ENCODE measurements at places on chromosomes 2 and 18.

GRCh38 chr18:34038086-34038485, 186.6 kb downstream of the NOL4 start:
- no peak for DNase-seq

DNA sequence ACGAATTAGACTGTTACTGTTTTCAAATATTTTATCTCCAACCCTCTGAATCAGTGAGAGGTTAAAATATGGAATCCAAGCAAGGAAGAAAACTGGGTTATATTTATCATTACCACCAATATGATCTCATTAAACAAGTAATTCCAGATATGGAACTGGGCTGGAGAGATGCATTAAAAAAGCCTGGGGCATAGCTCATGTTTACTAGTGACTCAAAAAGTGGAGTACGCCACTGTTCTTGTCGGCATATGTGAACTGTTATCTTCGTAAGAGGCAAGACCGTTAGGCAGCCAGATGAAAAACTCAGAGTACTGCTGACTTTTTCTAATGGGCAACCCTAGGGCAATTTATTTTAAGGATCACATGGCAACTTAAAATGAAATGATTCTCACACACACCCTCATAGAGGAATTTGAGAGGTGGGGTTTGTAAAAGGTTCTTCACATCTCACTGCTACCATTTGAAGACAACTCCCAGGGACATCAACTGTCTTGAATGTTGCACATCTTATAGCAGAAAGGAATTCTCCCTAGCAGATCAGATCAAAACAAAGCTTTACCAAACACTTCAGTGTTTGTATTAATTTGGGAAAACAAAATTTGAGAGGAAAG, 105.2 kb upstream of the TFCP2L1 start:
- DNase-seq, result no peak

DNA sequence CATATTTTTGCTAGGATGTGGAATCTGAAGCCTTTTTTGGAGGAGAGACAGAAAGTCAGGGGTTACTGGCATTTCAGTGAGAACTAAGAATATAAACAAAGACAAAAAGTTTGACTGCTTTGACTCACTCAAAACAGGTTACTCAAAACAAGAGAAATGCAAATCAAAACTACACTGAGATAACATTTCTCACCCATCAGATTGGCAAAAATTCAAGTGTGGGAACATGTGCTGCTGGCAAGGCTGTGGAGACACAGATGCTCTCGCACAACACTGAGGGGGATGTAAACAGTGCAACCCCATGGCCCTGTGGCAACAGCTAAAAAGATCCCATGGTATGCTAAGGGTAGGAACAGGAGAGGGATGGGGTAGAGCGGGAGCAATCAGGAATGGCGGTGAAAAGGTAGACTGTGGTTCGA, 86.6 kb downstream of the DTNB start:
- no peak for DNase-seq

- DNase-seq, result no peak
Observed at GRCh38 chr2:30899516-30900054, 92.3 kb upstream of the CAPN13 start.

DNA sequence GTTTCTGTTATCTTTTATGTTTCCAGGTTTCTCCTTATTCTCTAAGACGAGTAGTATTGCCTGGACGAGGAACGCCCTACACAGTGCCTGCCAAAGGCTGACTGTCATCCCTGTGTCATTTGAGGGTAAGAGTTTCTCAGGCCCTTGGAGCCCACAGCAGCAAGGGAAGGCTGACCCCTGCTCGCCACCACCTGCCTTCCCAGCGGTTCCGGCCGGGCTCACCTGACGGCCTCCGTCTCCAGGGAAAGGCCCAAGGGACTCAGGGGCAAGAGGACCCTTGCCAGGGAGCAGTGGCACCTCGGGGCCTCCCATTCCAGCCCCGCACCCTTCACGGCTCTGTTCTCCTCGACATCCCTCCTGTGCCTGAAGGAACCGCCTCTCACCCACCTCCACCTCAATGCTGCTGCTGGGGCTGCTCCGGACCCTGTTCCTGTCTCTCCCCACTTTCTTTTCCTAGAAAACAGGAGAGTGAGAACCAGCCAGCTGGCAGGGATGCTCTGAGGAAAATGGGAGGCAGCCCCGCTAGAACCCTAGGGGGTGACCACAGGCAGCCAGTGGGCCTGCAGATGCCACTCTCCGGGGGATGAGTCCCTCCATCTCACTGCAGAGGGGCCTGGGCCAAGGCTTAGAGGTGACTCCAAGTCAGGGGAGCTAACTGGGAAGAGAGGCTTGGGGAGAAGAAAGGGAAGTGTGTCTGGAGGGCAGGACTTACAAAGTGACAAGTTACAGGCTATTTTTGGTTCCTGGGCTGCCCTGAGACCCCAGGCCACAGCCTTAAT, 1.9 kb downstream of the LIMS2 start:
- no peak for DNase-seq

DNA sequence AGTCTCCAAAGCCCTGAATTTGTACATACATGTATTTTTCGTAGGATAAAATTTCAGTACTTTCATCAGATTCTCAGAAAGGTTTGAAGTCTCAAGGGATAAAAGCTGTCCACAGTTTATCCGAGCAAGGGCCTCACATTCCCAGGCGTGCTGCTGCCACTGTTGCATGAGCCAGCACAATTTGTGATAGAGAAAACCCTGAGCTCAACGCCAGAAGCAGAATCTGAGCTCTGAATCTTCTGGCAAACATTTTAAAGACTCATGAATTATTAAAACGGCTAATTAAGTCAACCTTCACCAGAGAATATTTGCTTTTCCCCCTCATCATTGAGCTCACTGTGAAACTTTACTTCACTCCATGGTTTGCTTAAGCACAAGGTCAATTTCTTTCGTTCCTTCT, 38.5 kb upstream of the STPG4 start:
- no peak for DNase-seq

DNA sequence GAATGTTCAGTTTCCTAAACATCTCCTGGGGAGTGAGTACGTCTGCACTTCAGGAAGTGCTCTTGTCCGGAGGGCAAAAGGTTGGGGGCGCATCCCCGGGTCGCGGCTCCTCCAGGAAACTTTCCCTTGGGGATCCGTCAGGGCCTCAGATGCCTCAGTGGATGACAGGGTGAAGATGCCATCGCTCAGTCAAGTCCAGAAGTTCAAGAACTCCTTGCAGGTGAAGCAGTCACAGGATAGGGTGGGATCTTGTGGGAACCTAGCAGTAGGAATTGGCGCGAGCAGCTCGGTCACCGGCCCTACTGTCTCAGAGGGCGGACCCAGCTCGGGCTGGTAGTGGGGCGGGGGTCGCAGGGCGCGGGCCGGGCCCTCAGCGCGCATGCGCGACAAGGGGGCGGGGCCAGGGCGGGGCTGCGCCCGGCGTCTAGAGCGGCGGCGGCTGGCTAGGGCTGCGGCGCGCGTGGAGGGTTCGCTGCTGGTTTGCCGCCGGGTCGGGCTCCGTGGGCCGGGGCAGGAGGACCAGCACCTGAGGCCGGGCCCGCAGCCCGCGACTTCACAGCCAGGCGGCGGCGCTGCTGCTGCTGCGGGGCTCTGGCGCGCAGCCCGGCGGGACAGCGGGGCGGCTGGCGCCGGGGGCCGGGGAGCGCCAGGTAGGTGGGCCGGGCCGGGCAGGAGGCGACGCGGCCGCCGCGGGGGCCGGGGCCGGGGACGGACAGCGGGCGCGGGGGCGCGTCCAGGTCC, at the start of gene INPP4A:
TSS of gene INPP4A (plus strand) at position 423 of the 741 bp plus-strand sequence. CDS start 75,191 bp downstream, outside the sequence.
- peak; percentile 76 for DNase-seq

DNA sequence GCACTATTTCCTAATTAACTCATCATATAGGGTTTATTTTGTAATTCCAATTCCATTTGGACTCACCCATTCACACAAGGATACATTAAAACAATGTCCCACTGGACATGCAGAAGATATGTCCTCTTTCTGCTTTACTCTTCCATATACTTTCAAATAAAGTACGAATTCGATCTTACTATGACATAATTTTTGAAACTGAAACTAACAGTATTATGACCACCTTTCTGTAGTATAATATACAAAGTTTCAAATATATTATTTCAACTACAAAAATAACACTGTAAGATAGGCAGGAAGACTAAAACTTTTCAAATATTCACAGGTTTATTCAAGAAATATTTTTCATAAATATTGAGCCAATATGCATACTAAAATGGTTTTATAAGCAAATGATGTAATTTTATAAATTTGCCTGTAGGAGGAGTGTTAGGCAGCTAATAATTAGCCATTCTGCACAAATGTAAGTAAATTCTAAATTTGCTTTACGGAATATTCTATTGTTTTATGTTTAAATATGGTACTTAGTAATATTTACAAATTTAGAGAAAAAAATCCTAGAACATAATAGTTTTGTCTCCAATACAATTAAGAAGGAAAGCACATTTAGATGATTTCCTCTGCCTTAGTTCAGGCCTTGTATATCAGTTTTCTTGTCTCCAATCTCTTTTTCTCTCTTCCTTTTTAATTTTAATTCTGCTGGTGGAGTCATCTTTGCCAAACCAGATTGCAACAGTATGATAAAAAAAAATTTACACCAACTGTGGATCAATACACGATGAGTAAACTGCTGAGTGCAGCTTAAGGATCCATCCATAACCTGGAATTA, 85.9 kb downstream of the CERKL start:
- no peak for DNase-seq

- no peak for DNase-seq
Observed at GRCh38 chr18:8744038-8744437, 38.7 kb downstream of the MTCL1 start.

- no peak for DNase-seq
Observed at GRCh38 chr2:109376115-109376514, 237.7 kb downstream of the SEPTIN10 start.

DNA sequence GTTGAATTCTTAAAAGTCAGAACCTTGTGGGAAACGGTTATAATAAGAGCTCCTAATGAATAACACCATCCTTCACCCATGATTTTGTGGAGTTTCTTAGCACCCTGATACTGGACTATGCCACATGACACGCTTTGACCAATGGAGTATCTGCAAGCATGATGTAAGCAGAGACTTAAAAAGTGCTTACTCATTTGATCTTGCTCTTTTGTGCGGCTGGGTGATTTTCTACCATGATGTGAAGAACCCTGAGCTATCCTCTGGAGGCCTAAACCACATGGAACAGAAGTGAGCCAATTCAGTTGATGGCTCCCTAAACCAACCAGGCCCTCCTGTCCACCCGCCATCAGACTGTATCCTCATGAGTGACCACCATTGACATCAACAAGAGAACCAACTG, 70.9 kb downstream of the TCF4 start:
- DNase-seq, result no peak

GRCh38 chr2:111671426-111672150, 212.4 kb downstream of the ANAPC1 start:
- DNase-seq, result no peak

- no peak for DNase-seq
Observed at GRCh38 chr2:227347117-227347516, 22.1 kb downstream of the MFF start.

DNA sequence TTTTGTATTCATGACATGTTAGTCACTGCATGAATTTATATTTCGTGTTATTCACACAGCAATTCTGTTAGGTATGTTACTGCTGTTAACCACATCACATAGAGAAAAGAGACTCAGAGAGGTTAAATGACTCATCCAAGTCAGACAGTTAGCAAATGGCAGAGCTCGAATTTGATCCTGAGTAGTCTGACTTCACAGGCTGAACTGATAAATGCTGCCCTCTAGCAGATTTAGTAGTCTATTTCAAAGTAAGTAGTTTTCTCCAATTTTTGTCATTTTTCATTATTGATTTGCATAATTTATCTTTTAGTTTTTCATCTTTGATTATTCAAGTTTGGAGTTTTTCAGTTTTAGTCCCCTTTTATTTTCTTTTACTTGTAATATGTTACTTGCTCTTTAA, 58.3 kb downstream of the WDR7 start:
- no peak for DNase-seq

- DNase-seq, result no peak
Observed at GRCh38 chr2:60739156-60739555, 16.9 kb upstream of the PAPOLG start.

DNA sequence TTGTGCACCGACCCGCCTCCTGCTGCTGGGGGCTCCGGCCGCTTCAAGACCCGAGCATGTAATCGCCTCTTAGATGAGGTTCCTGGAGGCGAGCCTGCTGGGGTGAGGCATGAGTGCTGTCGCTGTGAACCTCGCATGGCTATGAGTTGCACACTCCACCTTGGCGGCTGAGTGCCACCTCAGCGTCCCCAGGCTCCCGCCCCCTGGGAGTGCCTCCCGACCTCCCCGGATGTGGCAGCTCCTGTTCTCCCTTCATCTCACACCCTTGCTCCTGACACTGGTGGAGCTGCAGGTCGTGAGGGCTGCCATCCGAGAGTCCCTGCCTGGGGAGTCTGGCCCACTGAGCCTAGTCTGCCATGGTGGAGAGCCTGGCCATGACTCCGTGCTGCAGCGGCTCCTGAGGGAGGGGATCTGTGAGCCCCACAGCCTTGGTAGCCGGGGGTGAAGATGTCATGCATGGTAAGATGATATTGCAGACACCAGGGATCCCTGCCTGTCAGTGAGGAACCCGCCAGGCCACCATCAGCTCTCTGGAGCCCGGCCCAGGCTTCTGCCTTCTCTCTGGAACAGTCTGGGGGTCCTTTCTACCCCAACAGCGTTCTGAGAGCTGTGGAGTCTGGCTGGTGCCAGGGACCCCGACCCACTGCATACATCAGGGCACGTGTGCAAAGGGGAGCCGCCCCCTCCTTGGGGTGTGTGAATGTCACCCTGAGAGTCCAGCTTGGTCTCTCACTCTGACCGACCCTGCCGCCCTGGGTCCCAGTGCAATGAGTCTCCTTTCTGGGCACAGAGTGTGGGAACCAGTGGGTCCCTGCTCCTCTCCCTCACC, 61.6 kb upstream of the HS6ST1 start:
- DNase-seq, result no peak

GRCh38 chr2:26290001-26290400, 45.3 kb downstream of the HADHB start:
- no peak for DNase-seq

- no peak for DNase-seq
Observed at GRCh38 chr2:85183076-85183475, 49.9 kb downstream of the TCF7L1 start.
